IMR-90 (cell line): ENCODE measurements at places on chromosomes 5 and 9.

- no peak for DNase-seq
These were observed 99.9 kb downstream of the GABRB2 start for GRCh38 chr5:161446655-161447054.

- DNase-seq: no peak
These were observed 22.3 kb downstream of the WWC1 start for GRCh38 chr5:168313596-168314204.

- peak; percentile 29 for DNase-seq
These were observed 681 bp downstream of the MAN2A1 start for GRCh38 chr5:109690242-109690974.

DNA sequence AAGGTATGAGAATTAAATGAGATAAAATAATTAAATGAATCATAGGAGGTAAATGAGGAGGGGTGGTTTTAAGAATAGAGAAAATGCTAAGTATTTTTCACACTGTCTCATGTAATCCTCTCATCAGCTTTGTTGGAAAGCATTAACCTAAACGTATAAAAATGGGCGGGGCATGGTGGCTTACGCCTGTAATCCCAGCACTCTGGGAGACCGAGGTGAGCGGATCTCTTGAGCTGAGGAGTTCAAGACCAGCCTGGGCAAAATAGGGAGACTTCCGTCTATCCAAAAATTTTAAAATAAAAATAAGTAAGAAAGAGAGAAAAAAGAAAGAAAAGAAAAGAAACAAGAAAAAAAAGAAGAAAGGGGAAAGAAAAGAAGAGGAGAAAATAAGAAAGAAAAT, 1.9 kb upstream of the RFK start:
- DNase-seq: no peak

DNA sequence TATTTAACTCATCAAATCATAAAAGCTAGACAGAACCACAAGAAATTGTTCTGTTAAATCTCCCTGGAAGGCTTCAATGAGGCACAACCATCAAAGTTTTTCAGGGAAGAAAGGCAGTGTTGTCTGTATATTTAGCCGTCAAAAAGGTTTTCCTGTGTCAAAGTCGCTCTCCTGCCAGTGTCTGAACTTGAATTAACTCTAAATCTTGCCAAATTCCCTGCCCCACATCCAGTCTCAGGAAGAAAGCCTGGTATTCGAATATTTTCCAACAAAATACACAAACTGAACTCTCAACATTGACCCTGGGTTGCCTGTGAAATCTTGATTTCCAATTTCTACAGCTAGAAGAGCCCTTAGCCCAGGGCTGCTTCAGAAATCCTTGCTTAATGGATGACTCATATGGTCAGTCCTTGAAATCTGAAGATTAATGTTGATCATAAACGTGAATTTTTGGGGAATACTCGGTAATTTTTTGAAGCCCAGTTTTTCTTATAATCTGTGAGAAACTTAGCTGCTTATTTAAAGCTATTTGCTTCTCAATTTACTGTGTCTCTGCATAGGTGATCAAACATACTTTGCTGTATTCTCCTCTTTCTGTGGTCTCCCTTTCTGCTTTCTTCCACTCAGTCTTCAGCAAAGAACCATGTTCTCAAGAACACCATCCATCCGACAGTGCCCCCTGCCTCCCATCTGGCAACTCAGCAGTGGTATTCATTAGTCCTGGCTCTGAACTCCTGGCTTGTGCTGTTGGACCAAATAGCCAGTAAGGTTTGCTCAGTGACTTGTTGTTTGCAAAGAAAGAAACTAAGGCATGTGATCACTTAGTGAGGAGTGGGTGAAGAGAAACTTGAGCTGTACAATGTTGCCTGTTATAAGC, 58.9 kb downstream of the NREP start:
- DNase-seq: peak; percentile 42

GRCh38 chr9:99368341-99369326, 146.6 kb downstream of the SEC61B start:
- DNase-seq: peak; percentile 83

- DNase-seq: no peak
These were observed 96.8 kb upstream of the GNA14 start for GRCh38 chr9:77744841-77745430.

GRCh38 chr9:76153902-76154629, 240.2 kb downstream of the RFK start:
- no peak for DNase-seq

GRCh38 chr9:130867556-130867955, 29.1 kb downstream of the QRFP start:
- no peak for DNase-seq
